Adipocyte (in vitro differentiated cells): ENCODE measurements at places on chromosomes 11 and 22.
A peak's percentile ranks its signal among the peaks of the same experiment; 100 is the strongest.

DNA sequence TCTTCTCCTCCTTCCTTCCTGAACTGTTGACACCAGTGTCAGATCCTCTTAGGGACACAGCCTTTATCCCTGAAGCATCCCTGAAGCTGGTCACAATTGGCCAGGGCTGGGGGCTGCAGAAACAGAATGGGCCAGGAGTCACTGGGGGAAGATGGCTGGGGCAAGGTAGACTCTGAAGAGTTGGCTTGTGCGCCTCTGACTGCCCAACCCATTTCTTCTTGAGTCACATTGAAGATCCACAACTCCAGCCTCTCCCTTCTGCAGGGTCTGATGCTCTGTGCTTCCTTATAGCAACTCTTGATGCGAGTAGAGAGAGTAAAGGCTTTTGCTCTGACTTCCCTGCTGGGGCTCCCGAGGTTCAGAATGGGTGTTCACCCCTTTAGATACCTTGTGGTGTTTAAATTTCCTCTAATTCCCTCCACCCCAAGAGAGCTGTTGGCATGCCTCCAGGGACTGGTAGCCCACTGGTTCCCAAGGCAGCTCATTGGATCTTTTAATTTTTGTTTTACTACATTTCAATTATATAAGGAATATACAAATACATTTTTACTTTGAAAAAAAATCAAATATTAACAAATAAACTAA is 13.4 kb downstream of the PRDM11 start:
- no peak for DNase-seq

DNA sequence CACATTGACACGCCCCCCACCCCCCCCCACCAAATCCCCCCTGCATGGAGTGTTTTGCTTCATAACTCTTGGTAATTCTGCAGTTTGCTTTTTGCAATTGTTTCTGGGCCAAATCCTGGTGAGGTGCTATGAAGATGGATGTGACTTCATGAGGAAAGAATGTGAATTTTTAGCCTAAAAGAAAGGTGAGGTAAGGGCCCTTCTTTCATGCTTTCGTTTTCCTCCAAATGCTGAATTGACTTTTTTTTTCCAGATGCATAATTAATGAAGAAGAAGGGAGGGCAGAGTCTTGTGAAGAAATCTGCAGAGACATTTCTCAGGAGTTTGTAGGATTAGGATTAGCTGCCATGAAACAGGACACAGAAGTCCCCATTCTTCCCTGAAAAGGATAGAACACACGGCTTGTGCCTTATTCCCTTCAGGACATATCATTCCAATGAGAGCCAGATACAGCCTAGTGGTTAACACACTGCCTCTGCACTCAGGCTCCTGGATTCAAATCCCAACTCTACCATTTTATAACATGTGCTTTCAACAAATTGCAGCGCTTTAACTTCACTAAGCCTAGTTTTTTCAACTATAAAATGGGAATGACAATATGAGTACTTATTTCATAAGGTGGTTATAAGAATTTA is 19.6 kb upstream of the TBCEL start:
- no peak for DNase-seq

GRCh38 chr11:32893093-32893342 is 407 bp downstream of the QSER1 start:
- no peak for DNase-seq

DNA sequence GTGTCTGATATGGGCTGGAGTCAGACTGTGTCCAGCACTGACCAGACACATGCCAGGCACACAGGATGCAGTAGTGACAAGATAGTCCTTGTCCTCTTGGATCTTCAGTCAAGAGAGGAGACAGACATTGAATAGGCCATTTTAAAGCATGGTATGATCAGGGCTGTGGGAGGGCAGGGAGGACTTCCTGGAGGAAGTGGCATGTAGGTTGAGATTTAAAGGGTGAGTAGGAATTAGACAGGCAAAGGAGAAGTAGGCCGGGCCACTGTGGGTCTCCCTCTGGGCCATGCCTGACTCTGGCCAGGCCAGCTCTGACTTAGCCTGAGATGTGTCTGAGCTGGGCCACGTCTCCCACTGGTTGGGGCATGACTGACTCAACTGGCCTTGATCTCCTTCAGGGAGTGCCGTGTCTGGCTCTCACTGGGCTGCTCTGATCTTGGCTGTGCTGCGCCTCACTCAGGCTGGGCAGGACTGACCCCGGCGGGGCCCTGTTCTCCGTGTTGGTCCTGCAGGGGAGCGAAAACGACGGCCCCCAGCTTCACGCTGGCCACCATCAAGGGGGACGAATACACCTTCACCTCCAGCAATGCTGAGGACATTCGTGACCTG is 71.2 kb downstream of the MYO7A start:
- no peak for DNase-seq

DNA sequence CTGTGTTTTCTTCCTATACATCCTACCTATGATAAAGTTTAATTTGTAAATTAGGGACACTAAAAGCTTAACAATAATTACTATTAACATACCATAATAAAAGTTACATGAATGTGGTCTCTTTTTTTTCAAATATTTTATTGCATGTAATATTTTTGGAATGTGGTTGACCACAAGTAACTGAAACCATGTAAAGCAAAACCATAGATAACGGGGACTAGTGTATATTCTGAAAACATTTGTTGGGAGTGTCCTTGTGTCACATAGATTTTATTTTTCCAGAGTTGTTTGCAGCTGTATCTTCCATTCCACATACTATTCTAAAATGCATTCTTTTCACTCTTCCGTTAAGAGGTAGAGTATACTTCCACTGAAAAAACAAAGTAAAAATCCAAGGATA is 200.4 kb downstream of the KIF18A start:
- no peak for DNase-seq

DNA sequence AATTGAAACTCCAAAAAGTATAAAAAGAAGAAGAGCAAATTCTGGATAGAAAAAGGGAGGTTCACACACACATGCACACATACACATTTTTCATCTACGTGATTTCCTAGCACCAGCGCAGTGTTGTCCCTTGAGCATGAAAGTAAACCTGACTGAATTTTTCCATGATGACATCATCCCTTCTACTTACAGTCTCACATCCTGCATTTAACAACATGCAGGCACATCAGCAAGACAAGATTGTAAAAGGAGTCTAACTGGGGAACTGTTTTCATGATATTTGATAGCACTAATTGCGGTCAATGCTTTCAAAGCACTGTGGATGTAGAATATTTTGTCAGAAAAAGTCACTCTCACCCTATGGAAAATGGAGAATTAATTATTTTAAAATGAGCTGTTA is 36.6 kb downstream of the GAS2 start:
- DNase-seq, result peak; percentile 45

GRCh38 chr11:75428281-75428724 is 4.7 kb downstream of the KLHL35 start:
- DNase-seq, result peak; percentile 95

DNA sequence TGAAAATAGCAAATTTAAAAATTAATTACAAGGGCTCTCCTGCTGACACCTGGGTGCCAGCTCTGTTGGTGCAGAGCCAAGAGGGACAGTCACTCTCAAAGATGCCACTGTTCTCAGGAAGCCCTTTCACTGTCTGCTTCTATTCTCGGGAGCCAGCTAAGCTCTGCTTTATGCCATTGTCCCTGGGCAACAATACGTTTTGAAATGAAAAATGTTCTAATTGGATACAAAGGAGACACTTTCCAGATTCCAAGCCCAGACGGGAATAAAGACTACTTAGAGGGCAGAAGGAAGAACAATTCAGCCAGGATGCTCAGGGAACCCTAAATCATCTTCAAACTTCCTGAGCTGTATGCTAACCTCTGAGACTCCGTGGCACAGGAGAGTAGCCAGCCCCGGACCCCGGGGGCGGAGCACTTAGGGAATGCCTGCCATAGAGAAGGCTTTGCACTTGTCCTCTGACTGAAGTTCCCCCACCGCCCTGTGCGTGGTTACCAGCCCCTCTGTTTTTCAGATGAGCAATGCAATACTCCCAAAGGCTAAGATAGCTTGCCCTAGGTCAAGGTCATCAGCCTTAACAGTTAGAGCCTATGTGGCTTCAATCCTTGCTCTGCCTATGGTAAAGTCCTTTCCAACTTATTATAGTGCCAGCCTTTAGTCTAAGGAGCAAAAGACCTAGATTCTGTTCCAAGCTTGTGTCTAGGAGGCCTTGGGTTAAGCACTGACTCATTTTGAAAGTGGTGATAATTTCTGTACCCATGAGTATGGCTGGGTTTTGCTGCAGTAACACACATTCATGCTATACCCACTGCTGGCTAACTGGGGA is 150.9 kb downstream of the CACNA1I start:
- no peak for DNase-seq

DNA sequence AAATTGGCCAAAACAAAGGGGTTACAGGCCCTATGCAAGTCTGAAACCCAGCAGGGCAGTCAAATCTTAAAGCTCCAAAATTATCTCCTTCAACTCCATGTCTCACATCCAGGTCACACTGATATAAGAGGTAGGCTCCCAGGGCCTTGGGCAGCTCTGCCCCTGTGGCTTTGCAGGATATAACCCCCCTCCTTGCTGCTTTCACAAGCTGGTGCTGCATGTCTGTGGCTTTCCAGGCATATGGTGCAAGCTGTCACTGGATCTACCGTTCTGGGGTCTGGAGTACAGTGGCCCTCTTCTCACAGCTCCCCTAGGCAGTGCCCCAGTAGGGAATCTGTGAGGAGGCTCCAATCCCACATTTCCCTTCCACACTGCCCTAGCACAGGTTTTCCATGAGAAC is 519.6 kb downstream of the ETS1 start:
- no peak for DNase-seq

DNA sequence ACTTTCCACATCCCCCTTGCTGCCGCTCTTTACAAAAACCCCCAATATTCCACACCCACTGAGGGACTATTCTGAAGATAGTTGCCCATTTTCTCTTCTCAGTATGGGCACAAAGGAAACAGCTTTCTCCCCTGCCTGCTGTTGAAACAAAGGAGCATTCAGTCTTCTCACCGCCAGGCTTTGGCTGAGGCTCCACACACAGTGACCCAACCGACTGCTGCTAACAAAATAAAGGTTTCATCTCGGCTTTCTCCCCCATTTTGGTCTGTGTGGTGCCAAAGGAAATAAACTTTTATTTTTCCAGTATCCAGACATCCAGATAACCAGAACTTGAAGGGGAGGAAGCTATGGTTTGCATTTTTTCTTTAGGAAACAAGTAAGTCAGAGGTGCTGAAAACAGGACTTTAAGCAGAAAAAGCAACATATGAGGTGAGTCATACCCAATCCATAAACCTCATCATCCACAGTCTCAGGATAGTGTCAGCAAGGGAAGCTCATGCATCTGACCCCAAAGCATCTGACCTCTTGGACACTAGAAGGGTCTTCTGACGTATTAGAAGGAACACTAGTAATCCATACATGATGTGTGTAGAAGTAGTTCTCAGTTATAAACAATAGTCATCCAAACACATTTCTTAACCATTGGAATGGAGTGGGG is 6.4 kb downstream of the CLMP start:
- peak; percentile 63 for DNase-seq

- DNase-seq, result no peak
Measured at GRCh38 chr22:37249986-37250385, 5.9 kb upstream of the RAC2 start.

GRCh38 chr11:22433094-22433455 is 94.9 kb downstream of the SLC17A6 start:
- peak; percentile 28 for DNase-seq

- DNase-seq, result no peak
Measured at GRCh38 chr11:57484141-57484710, 23.9 kb downstream of the RTN4RL2 start.

DNA sequence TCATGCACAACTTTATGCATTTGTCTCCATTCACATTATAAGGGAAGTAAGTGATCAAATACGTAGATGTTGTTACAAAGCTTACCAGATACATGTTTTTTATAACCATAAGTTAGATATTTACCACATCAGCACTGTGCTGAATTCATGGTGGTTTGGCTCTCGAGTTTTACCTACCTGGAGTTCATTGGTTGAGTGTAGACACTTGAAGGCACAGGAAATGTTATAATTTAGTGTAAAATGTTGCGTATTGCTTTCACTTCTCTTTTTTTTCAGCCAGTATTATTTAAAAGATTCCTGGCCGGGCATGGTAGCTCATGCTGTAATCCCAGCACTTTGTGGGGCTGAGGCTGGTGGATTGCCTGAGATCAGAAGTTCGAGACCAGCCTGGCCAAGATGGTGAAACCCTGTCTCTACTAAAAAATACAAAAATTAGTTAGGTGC is 53.1 kb upstream of the GRK2 start:
- DNase-seq, result no peak

- peak; percentile 83 for DNase-seq
Measured at GRCh38 chr22:41915035-41915785, at the start of gene SHISA8. TSS of gene SHISA8 (minus strand) at chr22:41915074. CDS start at chr22:41914667, 407 bp downstream.

DNA sequence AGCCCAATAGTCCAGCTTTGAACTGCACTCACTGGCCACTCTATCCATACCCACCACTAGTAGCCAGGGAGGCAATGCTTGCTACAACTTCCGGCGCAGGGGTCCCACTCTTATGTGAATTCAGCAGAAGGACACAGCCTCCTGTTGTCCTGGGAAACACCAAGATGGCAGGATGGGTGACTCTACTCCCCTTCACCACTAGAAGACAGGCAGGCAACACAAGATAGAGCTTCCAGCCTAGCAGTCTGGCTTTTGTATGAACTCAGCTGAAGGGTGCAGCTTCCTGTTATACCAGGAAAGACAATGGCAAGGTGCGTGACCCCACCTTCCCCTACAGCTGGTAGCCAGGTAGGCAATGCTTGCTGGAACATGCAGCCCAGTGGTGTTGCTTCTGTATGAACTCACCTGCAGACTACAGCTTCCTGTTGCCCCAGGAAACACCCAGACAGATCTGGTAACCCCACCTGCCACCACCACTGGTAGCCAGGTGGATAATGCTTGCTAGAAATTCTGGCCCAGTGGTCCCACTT is 205.2 kb upstream of the KIRREL3 start:
- DNase-seq, result no peak

DNA sequence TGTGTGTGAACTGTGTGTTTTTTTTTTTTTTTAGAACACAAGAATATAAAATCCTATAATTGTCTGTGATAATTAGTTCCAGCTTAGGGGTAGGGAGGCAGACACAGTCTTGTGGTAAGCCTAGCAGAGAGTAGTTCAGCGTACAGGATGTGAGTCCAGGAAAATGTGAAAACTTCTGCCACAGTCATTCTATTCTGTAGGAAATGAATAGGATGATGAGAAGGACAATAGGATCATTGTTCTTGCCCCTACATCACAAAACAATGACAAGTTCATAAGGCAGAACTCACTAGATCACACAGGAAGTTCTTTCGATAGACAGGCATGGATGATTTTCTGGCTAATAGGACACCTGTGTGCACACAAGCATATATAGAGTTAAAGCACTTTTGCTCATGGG is 132.2 kb downstream of the NAV2 start:
- DNase-seq, result no peak
